ENCODE measurements at places on chromosomes 2 and 18. TPM values are rescaled to one million over a fixed set of nuclear protein-coding genes. Genes with fewer than 3 reads are reported as not detected.

DNA sequence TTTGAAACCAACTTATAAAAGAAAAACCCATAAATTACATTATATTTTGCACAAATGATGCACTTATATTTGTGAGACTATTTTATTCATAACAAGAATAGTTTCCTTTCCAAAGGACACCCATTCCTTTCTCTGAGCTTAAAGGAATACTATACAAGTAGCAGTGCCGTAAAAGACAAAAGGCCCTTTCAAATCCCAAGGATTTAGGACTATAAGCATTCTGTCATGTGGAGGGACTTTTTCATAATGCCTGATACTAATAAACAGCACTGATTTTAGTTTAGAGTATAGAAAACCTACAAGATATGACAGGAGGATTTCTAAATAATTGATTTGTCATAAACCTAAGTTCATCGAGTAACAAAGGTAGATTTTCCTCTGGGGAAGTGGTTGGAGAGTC is 1134.2 kb upstream of the ZEB2 start:
- DNase-seq: no peak

DNA sequence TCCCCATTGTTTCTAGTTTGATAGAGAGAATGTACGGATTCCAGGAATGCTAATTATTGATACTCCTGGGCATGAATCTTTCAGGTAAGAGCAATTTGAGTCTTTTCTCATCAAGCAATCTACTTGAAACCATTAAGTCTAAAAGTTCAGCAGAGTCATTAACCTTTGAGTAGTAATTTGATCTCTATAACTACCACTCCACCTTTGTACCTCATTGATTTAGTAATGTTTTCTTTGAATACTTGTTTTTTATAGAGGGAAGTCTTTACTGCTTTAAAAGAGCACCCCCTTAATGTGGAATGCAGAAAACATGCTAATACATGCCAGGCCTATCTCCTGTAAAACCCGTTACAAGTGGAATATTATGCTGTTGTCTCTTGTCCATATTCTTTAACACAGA is 45.0 kb downstream of the EIF5B start:
- no peak for DNase-seq

DNA sequence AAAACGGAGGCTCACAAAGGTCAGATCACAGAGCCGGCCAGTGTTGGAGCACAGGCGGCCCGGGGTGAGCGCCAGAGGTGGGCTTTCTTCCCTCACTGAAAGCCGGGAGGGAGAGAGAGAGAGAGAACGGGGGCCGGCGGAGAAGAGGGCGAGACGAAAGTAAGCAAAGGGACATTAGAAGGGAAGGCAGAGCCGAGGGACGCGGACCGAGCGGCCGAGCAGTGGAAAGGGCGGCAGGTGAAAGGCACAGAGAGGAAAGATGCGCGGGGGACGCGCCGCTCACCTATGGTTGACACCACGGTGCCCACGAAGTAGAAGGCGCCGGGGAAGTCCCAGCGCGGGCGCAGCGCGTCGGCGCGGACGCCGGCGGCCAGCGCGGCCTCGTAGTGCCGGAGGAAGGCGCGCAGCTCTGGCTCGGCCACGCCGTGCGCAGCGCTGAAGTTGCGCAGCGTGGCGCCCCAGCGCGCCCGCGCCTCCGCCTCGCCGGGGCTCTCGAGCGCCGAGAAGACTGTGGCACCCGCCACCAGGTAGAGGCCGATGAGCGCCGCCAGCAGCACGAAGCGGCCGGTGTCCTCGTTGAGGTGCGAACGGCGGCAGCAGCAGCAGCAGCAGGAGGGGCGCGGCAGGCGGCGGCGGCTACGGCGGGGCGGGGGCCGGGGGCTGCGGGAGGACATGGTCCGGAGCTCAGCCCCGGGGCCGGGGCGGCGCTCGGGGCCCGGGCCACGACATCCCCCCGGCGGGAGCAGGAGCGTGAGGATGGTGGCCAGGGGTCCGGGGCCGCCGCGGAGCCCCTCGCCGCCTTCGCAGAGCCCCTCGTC is 166.9 kb downstream of the MSH2 start:
- no peak for DNase-seq

GRCh38 chr2:1833726-1834125 is 89.4 kb upstream of the PXDN start:
- DNase-seq: no peak

DNA sequence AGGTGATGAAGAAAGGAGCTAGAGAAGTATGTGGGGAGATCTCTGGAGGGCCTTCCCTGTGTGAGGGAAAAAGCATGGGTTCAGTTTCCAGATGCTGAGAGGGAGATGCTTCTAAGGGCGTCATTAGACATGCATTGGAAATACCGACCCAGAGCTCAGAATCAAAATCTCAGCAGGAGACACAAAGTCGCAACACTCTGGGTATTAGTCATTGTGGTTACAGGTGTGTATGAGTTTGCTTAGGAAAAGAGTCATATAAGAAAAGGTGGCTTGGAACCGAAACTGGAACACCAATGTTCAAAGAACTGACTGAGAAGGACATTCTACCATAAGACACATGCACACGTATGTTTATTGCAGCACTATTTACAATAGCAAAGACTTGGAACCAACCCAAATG is 477.1 kb downstream of the FBXO15 start:
- no peak for DNase-seq

DNA sequence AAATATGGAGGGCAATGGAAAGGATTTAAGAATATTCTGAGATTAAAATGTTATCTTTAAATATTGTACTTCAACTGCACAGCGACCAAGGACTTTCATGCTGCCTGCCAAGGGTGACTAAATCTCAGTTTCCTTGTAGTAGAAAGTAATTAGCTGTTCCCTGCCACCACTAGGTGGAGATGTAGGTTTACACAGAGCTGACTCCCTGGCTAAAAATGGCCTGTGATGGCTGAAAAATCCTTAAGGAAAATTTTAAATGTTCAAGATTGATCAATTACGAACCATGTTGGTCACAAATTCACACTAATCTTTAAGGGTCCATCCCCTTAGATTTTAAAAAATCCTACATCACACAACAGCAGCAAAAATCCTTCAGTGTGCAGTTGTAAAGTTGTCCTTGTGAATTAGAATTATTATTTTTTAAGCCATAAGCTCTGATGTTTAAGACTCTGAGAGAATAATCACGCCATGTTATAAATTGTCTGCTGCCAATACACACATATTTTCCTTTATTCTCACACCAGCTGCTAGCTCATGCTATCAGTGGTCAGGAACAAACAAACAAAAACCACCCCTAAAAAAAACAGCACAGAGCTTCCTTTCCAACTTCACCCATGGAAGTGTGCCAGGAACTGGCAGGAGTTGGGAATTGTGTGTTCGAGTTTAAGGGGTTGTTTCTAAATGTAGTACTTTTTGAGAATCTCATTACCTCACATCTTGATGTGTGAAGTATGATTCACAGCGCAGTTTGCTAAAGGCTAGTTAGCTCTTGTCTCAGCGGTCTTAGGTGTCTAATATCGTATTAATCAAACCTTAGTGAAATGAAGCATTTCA is 399.8 kb downstream of the TMEM182 start:
- DNase-seq: no peak

- no peak for DNase-seq
Measured at GRCh38 chr2:180366481-180366880, 359.4 kb upstream of the CWC22 start.

DNA sequence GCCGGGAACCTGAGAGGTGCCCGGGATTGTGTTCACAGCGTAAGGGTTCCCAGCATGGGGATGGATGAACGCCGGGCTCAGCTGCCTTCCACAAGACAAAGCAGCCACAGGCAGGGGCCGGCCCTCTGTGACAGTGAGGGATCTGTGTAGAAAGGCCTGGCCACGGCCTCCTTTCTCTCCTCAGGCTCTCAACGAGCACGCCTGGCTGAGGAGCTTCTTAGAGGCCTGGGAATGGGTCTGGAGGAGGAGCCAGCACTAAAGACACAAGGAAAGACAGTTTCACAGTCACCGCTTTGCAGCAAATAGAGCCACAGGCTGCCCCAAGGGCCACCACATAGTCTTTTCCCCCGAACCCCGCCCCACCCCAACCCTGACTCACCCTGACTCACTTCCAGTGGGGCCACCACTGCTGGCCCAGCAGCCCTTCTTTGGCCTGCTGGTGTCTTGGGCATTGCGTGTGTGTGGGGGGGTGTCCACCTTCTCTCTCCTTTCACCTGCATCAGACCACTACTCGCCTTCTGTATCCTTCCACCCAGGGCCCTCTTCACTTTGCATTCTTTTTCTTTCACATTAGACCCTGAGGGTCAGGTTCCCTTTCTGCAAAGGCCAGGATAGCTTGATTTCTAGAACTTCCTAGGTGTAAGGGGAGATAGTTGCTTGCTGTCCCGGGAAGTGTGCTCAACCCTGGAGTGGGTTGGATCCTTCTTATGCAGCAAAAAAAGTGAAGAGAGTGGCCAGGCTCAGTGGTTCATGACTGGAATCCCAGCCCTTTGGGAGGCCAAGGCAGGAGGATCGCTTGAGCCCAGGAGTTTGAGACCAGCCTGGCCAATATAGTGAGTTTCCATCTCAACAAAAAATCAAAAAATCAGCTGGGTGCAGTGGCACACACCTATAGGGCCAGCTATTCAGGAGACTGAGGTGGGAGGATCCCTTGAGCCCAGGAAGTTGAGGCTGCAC is 19.3 kb upstream of the HPCAL1 start:
- DNase-seq: no peak

GRCh38 chr18:45155526-45155925 is 459.8 kb upstream of the SLC14A2 start:
- DNase-seq: no peak

DNA sequence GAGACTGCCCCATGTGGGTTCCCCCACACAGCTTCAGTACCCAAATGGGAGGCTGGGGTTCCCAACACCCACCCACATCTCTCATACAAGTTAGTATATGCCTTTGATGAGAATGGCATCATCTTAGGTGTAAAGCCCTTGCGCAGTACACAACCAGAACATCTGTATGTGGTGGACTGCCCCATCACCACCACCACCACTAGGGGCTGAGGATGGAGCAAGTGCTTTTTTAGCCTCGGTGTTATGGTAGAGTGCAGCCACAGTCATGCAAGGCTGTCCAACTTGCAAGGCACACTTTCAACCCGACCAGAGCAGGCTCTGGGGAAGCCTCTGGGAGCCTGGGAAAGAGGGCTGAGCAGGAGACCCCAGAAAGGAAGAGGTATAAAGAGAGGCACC is 241.2 kb downstream of the TFCP2L1 start:
- no peak for DNase-seq

GRCh38 chr18:62918361-62918760 is 203.0 kb downstream of the PHLPP1 start:
- DNase-seq: no peak

DNA sequence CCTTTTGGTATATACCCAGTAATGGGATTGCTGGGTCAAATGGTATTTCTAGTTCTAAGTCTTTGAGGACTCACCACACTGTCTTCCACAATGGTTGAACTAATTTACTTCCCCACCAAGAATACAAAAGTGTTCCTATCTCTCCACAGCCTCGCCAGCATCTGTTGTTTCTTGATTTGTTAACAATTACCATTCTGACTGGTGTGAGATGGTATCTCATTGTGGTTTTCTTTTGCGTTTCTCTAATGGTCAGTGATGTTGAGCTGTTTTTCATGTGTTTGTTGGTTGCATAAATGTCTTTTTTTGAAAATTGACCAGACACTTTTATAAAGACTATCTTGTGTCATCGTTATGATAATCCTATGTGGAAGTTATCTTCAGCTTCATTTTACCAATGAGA is 16.0 kb upstream of the ATP8B1 start:
- DNase-seq: no peak

GRCh38 chr2:118699447-118700175 is 147.8 kb downstream of the EN1 start:
- DNase-seq: no peak

DNA sequence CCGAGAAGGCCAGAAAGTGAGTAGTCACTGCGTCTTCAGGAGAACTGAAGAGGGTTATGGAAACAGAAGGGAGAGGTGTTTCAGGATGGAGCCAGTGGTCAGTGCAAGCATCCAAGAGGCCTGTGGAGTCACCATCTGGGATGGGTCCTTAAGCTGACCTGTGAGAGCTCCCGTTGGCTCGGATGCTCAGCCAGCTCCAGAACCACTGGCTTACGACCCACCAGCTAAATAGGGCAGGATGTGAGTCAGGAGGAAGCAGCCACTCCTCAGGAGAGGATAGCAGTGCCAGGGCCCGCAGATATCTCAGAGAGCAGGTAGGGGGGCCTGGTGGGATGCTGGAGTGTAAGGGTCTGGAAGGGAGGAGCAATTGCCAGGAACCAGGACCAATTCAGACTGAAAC is 63.1 kb upstream of the B3GNT7 start:
- DNase-seq: no peak

GRCh38 chr18:79380816-79381806 is 14.6 kb upstream of the NFATC1 start:
- DNase-seq: no peak

DNA sequence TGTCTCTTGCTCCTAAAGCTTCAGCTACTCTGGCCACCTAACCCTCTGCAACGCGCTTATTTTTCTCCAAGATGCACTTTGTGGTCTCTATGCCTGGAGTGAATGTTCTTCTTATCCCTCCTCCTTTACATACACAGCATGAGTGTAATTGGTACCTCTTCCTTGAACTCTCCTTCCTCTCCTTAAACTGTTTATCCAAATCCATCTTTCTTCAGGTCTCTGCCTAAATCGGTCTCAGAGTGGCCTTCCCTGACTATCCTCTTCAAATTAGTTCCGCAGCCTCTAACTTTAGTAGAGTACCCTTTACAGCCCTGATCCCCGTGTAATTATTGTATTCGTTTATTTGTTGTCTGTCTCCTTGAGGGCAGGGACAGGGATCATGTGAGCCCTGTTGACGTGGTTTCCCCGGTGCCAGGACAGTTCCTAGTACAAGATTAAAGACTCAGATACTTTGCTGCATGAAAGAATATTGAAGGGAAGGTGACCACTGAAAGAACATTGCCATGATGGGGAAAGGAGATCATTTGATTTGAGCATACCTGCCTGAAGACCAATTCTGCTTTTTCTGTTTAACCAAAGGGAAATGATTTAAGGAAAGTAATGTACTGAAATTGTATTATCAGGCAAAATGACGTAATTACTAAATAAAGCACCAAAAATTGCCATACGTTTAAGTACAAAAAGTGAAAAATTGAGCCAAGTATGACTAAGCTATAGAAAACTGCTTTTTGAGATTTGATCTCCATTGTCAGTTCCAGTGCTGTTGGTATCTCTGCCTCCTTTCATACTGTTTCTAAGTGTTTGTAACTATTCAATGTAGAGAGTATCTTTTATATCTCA is 1.2 kb downstream of the CNOT9 start:
- no peak for DNase-seq

CIB4 gene
- not detected for polyA plus RNA-seq

RAB6C gene
- 0.24 TPM for polyA plus RNA-seq

UGT1A4 gene
- polyA plus RNA-seq: not detected

FAM237A gene
- polyA plus RNA-seq: not detected

NHEJ1 gene
- polyA plus RNA-seq: 11.6 TPM

PIEZO2 gene
- 31.0 TPM for polyA plus RNA-seq

FOXI3 gene
- polyA plus RNA-seq: 0.05 TPM

GREB1 gene
- polyA plus RNA-seq: 10.2 TPM

ARHGAP25 gene
- 2.6 TPM for polyA plus RNA-seq

ABCA12 gene
- polyA plus RNA-seq: 0.03 TPM

ATP8B1 gene
- 3.5 TPM for polyA plus RNA-seq

Measured in forelimb muscle (tissue), 1 donor.